ENCODE measurements at places on chromosomes 7 and 10.

- DNase-seq: no peak
These were observed 52.7 kb downstream of the TRIL start for GRCh38 chr7:28905464-28905863.

DNA sequence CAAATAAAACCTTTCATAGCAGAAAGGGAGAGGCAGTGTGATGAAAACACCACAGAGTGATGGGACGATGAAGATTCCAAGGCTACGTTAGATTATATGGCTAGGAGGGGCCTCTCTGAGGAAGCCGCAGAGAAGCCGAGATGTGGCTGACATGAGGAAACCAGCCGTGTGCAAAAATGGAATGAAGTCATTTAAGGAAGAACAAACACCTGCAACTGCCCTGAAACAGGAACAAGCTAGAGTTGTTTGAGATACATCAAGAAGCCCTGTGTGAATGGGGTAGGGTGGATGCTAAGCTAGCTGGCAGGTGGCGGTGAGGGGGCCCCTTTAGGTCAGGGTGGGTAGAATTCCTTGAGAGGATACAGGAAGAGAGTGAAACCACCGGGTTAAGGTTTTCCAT is 129.5 kb downstream of the KLF6 start:
- no peak for DNase-seq

GRCh38 chr10:114526126-114526503 is 121.8 kb upstream of the AFAP1L2 start:
- DNase-seq: no peak

DNA sequence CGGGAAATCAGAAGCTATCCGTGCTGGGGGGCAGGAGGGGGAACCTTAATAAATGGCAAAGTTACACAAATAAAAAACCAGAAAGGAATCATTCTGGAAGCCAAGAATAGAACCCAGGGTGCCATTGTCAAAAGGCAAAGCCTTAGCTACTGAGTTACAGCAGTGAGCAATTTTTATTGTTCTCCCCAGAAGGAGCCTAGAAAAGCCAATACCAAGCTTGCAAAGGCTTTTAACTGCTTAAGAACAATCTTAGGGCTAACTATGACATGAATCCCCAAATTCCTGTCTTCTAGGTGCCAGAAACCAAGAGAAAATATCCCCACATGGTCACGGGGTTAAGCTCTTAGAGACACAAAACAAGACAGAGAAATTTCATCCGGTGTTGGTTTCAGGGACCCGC is 482.7 kb downstream of the CCSER2 start:
- DNase-seq: no peak

GRCh38 chr10:101094121-101094879 is 32.5 kb downstream of the KAZALD1 start:
- no peak for DNase-seq

DNA sequence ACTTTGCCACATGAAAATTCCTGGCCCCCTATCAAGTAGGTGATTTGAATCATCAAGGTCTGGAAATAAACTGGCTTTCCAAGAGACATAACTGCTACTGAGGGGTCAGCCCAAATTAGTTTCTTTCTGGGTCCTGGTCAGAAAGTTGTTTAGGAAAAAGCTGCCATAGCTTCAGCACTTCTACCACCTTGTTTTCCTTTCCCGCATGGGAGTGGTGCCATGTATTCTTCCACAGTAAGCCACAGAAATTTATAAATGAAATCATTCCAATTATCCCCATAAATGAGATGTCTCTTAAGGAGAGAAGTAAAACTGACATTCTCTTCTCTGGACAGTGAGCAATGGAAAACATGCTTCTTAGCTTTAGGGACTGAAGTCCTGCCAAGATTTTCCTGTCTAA is 80.8 kb downstream of the PHYHIPL start:
- no peak for DNase-seq

Measured in stimulated activated CD4-positive, alpha-beta T cell treated with anti-CD3 and anti-CD28 coated beads, Interleukin-1b, Interleukin-23, amount 100 ng/mL, for 1 hour (primary cell).